CD4-positive, alpha-beta T cell treated with Interleukin-6 for 4 hours (primary cell): ENCODE measurements at places on chromosomes 11 and 22.

GRCh38 chr22:32486656-32487390 is 12.2 kb downstream of the FBXO7 start:
- no peak for DNase-seq

DNA sequence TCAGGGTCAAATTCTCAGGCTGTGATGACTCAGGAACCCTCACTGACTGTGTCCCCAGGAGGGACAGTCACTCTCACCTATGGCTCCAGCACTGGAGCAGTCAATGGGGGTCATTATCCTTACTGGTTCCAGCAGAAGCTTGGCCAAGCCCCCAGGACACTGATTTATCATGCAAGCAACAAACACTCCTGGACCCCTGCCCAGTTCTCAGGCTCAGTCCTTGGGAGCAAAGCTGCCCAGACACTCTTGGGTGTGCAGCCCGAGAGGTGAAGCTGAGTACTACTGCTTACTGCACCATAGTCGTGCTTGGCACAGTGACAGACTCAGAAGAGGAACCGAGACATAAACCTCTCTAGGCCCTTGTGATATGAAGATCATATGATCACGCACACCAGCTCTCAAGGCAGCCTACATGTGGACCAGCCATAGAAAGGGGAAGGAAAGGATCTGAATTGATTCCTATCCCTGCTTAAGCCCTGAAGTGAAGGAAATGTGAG is 58.2 kb downstream of the ZNF280B start:
- DNase-seq, result no peak

DNA sequence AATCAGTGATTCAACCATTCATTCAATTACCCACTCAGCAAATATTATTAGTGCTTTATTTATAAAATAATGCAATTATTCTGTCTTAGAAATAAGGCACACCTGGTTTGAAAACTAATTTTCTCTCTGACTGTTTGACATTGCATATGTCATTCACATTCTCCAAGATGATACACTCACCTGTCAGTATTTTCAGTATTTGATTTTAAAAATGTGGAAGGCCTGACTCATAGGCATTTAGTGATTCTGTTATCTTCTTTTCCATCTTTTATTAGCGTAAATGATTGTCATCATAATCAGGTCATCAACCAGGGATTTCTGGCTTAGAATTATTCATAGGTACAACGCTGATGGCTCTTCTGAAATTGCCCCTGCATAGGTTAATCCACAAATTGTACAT is 480.9 kb downstream of the CNTN5 start:
- DNase-seq, result no peak

- peak; percentile 43 for DNase-seq
Measured at GRCh38 chr11:35247863-35248262, 108.9 kb downstream of the CD44 start.

GRCh38 chr22:37618674-37619073 is 10.0 kb downstream of the GGA1 start:
- DNase-seq, result no peak

DNA sequence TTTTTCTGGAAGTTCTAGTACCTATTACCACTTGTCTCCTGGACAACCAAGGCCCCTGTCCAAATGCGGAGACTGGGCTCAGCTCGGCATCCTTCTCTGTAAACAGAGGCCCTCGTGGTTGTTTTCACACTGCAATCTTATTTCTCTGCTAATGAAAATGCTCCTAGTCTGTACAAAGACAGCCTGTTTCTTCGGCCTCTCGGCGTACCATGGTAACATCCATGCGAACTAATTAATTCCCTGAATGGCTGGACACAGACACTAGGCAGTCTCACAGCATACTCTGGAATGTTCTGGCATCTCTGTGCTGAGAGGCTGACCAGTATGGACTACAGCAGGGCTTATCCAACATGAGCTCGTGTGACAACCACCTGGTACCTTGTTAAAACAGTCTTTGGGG is 5.7 kb downstream of the POLR3H start:
- no peak for DNase-seq

- no peak for DNase-seq
Measured at GRCh38 chr11:8694137-8694536, 11.5 kb downstream of the RPL27A start.

DNA sequence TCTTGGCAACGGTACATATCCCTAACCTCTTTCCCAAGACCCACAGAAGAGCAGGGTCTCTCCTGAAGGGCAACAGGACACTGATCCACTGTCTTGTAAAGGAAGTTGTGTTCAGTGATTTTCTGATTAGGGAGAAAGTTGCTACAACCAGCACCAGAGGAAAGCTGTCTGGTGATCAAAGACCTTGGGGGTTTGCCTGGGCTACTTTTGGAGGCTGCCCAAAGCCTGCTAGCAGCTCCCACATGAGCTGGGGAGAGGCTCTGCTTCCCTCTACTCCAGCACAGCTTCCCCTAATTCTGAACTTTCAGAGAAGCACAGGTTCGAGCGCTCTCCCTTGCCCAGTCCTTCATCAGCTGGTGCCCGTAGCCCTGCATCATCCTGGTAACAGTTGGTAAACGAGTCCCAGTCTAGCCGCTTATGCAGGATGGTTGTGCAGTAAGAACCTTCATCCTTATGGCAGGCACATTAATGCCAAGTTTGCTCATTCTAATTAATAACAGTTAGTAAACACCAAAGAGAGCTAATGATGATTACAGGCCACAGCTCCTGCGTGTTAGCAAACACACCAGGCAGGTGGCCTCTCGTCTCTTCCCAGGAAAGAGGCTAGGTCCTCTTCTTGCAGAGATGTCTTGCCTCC is 173.1 kb downstream of the NTM start:
- no peak for DNase-seq

DNA sequence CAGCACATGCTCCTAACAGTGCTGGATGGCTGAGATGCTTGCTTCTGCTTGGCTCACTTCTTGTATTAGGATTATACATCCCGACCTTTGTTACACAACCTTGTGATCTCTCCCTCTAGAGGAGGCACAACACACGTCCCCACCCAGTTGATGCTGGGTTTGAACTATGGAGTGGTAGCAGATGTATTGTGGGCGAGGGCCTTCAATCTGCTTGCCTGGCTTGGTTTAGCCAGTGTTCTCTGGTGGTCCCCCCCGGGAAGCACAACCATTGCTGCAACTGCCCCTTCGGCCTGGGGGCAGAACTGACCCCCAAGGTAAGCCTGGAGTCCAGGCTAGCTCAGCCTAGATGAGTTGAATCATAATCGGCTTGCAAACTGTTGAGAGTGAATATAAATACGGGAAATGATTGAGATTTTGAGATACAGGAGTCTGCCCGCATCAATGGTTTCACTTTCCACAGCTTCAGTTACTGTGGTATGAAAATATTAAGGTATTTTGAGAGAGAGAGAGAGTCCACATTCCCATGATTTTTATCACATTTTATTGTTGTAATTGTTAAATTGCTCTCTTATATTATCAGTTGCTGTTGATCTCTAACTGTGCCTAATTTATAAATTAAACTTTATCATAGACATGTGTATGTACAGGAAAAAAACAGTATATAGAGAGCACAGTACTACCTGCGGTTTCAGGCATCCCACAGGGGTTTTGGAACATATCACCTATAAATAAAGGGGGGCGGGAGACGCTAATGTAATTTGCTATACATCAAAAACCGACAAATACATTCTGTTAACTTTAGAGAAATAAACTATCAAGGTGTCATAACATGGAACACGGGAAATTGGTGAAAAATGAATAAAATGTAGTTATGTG is 482.0 kb upstream of the B3GAT1 start:
- DNase-seq, result no peak

GRCh38 chr11:68263444-68264035 is 8.2 kb downstream of the C11orf24 start:
- no peak for DNase-seq

DNA sequence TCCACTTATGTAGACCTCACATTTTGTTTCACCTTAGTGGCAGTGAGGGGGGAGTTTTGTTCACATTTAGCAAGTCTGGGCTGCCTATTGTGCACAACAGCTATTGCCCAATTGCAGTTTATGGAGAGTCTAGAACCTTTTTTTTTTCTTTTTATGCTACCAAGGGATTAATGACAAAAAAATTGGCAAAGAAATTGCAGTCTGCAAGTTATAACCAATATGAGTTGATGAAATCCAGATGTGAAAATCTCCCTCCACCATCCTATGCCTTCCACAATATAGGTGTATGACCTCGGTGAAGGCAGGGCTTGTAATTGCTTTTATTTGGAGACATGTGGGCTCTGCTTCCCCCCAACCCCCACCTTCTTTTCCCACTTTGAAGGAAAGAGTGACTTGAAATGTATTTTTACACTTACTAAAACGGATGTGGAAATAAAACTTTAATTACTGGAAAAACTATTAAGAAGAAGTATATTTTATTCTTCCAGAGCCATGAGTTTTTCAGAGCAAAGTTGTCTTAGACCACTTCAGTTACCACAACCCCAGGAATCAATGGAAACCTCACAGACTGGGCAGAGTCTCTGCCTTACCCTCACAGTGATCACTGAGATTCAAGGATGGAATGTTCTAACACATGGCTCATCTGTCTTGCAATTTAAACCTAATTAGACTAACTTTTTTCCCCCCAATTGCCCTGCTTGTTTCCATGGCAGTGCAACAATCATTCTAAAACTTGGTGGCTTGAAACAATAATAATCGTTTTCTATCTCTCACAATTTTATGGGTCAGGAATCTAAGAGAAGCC is 120.8 kb upstream of the SLC5A12 start:
- no peak for DNase-seq

- DNase-seq, result no peak
Measured at GRCh38 chr11:11987503-11988022, 20.9 kb downstream of the DKK3 start.

DNA sequence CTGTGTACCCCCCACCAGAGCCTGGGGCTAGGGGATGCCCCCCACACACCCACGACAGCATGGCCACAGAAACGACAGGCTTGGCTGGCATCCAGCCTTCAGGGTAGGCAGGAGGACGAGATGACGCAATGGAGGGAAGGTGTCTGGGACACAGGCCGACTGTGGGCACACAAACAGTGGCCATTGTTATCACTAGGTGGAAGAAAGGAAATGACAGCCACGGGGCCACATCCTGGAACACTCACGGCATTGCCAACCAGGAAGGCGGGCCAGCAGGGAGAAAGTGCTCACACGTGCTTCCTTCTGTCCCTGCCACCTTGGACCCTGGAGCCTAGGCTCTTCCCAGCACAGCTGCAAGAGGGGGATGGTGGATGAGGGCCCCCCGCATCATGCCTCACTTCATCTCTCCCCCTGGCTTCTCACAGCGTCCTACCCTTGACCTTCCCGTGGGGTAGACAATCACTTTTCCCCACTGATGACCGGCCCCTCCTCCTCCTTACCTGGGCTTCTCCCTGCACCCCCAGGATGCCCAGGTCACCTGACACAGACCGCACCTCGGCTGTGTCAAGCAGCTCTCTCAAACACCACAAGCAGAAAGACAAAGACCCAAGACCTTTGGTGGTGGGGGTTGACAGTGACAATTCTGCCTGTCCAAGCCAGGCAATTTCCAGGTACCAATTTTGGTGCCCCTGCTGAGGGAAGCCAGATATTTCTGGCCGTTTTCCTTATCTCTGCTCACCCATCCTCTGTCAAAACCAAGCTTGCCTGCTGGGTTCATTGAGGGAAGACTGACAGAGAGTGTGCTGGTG is 8.6 kb downstream of the PLA2G6 start:
- peak; percentile 7 for DNase-seq
